ENCODE measurements at places on chromosomes 13 and 19.

- no peak for DNase-seq
Measured at GRCh38 chr13:109332506-109333499, 453.6 kb downstream of the IRS2 start.

DNA sequence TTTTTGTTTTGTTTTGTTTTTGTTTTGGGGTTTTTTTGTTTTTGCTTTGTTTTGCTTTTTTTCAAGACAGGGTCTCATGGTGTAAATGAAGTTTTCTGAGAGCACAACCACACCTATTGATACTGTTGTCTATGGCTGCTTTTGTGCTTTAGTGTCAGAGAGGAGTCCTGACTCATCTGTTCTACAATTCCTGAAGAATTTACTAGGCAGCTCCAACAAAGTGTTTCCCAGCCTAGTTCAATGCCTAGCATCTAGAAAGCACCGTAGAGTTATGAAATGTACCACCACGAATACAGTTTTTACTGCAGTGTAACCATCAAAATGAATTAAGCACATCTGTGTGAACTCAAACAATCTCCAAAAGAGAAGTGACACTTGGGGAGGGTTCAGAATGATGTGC is 21.2 kb downstream of the SAFB start:
- DNase-seq: no peak

- DNase-seq: no peak
Measured at GRCh38 chr13:74301258-74301935, 167.2 kb upstream of the KLF12 start.

DNA sequence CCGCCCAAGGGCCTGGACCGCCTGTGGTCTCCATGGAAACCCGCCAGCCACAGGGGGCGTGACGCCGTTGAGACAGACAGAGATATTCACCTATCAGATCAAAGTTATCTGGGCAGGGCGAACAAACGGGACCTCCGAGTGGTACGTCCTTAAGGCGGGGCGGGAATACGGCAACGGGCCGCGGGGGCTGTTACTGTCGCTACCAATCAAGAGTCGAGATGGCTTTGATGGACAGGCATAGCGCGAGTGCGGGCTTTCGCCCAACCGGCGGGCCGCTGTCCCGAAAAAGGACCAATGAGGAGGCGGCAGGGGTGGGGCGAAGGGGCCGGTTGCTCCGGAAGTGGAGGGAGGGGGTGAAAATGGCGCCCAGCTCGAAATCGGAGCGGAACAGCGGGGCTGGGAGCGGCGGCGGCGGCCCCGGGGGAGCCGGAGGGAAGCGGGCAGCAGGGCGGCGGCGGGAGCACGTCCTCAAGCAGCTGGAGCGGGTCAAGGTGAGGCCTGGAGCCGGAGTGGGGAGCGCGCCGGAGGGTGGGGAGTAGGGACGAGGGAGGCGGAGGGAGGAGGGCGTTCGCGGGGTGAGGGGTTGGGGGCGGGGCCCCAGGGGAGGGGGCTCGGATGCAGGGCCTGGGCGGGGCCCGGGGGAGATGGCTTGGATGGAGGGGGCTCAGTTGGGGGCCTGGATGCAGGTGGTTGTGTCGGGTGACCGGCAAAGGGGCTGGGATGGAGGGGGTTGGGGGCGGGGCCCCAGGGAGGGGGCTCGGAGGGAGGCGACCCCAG is at the start of gene DCAF15:
Gene DCAF15, plus strand, starts transcription at position 356 of the 777 bp plus-strand sequence. Its CDS starts 4 bp downstream, at position 360.
- peak; percentile 96 for DNase-seq

DNA sequence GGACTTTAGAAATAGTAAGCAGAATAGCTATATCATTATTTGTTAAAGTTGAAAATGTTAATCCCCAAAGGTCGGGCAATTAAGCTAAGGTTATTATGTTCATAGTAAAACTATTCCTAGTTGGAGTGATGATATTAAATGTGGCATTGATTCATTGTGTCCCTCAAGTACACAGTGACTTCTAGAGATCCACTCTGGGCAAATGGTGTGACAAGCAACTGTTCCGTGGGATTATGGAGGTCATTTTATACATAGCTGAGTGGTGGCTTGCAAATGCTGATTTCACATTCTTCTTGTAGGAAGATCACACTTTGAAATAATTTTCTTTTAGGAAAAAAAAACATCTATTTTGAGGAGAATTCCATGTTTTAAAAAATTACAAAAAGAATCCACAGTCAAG is 317.8 kb downstream of the ATP8A2 start:
- no peak for DNase-seq

DNA sequence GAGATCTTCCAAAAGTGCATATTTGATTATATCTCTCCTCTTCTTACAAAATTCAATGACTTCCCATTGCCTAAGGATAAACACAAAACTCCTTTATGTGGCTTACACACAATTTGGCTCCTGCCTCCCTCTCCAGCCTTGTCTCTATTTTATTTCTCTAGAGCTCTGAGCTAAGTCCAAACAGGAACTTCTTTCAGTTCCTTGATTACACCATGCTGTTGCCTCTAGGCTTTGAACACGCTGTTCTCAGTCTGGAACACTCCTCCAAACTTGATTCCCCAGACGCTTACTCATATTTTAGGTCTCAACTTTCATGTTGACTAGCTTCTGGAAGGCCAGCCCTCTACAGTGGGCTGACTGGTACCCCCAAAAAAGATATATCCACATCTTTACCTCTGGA is 258.5 kb downstream of the COG6 start:
- no peak for DNase-seq

- DNase-seq: no peak
Measured at GRCh38 chr19:18453269-18454024, 15.5 kb upstream of the ISYNA1 start.

DNA sequence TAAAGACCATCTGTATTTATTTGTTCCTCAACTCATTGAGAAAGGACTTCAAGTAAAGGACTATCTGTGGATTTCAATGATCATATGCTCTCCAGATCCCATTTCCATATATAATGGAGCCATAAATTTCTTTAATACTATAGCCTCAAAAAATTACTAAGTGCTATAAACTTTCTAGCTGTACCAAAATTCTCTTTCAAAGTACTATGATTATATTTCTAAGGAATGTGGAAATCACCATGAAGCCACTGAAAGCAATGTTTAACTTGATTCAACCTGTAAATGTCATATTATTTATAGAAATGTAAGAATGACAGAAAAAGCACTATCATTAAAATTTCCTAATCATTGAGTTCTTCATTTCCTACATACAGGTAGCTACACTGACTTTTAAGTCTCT is 20.7 kb downstream of the TBC1D4 start:
- DNase-seq: no peak

GRCh38 chr13:44273991-44274770 is 99.4 kb upstream of the SERP2 start:
- DNase-seq: no peak

DNA sequence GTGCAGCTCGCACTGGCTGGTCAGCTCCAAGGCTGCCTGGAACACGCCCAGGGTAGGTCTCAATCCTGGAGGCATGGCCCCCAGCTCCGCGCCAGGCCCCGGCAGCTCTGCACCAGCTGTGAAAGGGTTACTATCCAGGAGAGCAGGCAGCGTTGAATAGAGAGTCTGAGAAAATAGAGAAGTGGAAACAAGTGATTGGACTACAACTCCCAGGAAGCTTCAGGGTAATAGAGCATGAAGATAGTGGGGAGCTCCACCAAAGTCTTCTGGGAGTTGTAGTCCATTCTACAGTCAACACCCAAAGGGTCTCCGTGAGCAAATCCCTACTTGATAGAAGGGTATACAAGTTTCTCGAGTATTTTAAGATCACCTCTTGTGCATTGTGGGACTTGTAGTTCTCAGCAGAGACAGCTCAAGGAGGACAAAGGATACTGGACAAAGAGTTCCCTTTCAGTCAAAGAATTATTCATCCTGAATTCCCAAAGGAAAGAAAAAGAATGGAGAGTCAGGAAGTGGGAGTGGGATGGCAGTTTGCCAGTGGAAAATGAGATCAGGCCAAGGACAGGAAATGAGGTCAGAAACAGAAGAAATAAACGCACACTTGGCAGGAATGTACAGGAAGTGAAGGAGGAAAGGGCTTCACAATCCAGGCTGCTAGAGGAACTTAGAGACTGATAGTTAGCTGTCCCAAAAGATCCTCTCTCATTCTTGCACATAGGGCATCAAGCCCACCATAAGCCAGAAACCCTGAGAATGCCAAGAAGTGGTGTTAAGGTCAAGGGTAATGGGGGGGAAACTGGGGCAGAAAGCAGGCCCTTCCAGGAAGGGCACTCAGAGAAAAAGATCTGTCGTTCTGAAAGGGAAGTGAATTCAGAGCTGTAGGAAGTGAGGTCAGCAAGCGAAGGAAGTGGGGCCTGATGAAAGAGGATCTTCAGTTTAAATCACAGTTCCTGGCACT is 5.5 kb upstream of the MAMSTR start:
- no peak for DNase-seq

DNA sequence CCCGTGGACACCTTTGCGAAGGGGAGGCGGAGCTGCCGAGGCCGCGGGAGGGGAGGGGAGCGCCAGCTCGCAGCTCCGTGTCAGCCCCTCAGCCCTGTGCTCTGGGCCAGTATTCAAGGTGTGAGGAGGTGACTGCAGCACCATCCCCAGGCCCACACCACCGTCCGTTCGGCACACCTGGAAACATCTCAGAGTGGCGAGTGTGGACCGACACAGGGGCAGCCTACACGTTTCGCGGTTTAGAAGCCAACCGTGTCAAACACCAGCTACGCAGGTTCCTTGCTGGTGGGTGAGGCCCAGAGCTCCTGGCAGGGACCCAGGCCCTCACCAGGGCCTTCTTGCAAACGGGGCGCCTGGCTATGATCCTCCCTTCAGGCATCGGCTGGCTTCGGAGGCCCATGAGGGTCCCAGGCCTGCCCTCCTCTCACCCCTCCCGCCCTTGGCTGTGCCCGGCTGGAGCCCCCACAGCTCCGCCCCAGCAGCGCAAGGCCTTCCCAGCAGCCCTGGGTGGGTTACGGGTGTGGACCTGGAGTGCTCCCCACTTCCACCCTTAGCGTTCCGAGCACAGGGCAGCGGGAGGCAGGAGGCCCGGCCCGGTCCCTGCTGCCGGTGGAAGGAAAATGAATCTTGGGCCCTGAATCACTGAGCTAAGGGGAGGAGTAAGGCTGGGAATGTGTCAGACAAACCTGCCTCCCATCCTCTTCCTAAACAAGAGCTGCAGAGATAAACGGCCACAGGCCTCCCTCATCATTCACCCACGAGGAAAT is 1.2 kb downstream of the C13orf46 start:
- no peak for DNase-seq

- no peak for DNase-seq
Measured at GRCh38 chr13:114059428-114059827, 73.0 kb downstream of the RASA3 start.

- DNase-seq: no peak
Measured at GRCh38 chr13:77506874-77507273, 28.6 kb upstream of the SCEL start.

DNA sequence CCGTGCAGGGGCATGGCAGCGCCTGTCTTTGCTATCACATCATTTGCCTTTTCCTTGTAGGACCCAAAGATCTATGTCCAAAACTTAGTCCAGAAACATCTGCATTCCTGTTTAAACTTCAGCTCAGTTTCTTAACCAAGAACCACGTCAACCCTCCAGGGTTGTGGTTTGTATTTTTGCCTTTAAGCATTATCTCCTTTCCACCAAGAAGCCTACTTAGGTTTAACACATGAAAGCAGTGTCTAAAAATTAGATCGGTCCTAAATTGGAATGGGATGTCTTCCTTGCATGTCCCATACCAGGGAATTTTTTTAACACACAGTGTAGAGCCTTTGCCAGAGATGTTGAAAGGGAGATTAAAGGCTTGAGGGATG is 38.8 kb downstream of the DHRS12 start:
- DNase-seq: no peak

- DNase-seq: peak; percentile 25
Measured at GRCh38 chr19:36060430-36060829, 5.7 kb downstream of the WDR62 start.

DNA sequence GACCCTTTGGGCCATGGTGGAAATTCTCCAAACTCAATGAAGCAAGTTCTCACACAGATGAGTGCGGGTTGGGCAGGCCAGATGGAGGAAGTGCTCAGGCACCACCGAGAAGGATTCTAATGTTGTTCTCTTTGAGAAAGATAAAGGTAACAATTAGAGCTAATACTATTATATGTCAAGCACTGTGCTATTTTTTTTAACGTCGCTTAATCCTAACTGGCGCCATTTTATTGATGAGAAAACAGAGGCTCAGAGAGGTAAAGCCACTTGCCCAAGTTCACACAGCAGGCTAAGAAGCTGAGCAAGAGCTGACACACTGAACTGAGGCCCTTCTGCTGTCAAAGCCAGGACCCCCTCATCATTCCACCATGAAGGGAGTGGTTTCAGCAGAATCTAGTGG is 1.0 kb downstream of the FBL start:
- no peak for DNase-seq

DNA sequence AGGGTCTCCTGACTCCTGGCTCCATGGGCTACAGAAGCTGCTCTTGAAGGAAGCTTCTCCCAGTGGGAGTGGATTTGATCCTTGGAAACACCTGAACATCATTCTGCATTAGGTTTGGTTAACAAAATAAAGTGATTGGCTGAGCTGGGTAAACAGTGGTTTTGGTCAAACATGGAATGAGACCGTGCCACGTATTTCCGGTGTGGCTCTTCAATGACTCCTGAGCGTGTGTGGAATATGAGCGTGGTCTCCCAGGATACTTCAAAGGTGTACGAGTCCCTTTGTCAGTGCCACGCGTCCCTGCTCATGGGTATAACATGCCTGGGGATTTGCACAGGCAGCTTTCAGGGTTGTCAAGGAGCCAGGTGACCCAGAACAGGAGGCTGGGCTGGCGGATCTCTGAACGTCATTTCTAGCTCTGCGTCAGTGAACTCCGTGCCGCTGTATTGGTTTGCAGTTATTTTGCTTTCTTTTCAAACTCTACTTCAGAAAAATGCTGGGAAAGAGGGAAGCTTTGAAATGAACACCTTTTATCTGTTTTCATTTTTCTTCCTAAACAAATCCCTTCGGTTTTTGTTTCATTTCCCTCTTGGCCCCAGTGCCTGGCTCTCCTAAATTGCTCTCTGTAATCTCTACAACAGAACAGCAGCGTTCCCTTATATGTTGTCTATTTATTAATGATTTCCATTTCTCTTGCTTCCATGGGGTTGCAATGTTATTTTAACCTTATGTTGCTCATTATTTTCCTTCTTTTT is 26.3 kb upstream of the GJB6 start:
- DNase-seq: no peak

GRCh38 chr19:51749979-51750378 is 1.7 kb downstream of the FPR1 start:
- DNase-seq: no peak

DNA sequence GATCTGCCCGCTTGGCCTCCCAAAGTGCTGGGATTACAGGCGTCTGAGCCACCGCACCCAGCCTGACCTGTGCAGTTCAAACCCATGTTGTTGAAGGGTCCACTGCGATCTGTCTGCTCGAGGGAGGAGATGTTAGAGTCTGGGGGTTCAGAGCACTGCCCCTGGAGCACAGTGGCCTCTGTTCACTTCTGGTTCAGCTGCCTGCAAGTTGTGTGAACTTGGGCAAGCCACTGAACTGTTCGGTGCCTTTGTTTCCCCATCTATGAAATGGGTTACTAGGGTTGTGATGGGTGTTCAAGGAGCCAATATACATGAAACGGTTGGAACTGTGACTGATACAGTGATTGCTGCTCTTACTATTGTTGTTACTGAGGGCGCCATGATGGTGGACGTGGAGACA is 1.7 kb downstream of the PLIN5 start:
- no peak for DNase-seq

All from spinal cord (tissue), 10 donors.